NCI-H1417 treated with DMSO at 0.1 percent for 48 hours (cell line): ENCODE measurements at places on chromosomes 6 and 20.

GRCh38 chr6:55870181-55870813 is 5.1 kb downstream of the BMP5 start:
- DNase-seq: no peak

- DNase-seq: no peak
These were observed 12.0 kb upstream of the GTF3C6 start for GRCh38 chr6:110946498-110946897.

DNA sequence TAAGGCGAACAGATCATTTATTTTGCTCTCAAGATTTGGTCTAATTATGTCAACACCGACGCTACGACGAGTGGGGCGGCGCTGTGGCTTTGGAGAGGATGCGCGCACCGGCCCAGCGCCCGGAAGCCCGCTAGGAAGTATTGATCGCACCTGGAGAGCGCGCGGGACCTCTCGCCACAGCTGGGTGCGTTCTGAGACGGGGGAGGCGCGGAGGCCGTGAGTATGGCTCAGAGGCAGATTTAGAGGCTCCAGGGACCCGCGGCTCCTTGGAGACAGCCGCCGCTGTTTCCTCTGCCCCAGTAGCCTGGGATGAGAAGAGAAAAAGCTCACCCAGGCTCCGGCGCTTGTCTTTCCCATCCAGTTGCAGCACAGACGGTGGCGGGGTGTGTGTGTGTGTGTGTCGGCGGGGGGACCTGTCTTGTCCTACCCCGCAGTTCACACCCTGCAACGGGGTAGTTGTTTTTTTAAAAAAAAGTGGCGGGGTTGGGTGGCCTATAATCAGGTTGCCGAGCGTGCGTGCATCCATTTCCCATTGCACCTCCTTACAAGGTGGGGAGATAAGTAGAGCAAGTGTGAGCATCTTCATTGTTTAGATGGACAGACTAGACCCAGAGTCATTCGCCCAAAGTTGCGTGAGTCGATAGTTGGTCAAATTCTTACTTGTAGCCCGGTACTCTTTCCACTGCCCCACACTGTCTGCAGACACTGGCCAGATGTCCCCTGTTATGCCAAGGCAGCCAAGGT is 11.2 kb downstream of the TFAP2D start:
- no peak for DNase-seq

DNA sequence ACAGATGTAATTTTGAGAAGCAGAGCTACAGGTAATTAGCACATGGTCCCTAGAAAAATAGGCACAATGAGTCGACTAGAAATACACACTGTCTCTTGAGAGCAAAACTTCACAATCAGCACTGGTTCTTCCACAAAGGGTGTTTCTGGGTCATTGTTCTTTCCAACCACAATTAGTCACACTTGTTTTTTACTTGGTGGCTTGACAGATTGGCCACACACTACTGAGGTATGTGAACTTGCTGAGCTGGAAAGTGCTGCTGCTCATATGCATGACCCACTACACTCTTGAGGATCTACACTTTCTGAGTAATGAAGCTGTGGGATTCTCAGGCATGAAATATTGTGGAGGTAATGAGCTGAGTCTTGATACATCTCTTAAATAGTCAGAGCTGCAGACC is 347.7 kb downstream of the BCKDHB start:
- DNase-seq: no peak

- no peak for DNase-seq
These were observed 52.1 kb downstream of the SLC2A10 start for GRCh38 chr20:46761566-46761965.

GRCh38 chr6:156601152-156602065 is 175.8 kb upstream of the ARID1B start:
- no peak for DNase-seq

DNA sequence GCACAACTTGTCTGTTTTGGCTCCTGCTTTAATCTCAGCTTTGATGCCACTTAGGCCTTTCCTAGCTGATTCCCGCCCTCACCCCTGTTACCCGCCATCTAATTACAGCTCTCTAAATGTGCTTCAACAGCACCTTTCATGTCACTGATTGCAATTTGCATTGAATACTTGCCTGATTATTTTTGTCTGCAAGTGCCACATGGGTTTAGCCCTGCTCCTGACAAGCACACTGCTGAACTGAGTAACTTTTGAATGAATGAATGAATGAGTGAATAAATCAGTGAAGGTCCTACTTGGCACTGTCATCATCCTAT is 591 bp upstream of the DCBLD1 start:
- no peak for DNase-seq

- DNase-seq: no peak
These were observed 67.4 kb upstream of the BMP2 start for GRCh38 chr20:6699921-6700562.

GRCh38 chr6:17741507-17741906 is 34.8 kb upstream of the NUP153 start:
- no peak for DNase-seq

DNA sequence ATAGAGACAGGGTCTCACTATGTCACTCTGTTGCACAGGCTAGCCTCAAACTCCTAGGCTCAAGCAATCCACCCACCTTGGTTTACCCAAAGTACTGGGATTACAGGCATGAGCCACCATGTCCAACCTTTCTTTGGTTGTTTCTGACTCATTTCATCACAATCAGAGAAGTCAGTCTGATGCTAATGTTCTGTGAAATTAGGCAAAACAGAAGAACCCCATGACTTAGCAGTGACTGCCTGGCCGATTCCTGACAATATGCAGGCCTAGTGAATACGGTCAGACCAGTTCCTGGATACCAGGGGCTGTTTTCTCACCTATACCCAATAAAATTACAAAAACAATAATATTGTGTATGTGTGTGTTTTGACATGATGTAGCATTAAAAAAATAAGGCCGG is 58.8 kb upstream of the BTN3A2 start:
- no peak for DNase-seq

DNA sequence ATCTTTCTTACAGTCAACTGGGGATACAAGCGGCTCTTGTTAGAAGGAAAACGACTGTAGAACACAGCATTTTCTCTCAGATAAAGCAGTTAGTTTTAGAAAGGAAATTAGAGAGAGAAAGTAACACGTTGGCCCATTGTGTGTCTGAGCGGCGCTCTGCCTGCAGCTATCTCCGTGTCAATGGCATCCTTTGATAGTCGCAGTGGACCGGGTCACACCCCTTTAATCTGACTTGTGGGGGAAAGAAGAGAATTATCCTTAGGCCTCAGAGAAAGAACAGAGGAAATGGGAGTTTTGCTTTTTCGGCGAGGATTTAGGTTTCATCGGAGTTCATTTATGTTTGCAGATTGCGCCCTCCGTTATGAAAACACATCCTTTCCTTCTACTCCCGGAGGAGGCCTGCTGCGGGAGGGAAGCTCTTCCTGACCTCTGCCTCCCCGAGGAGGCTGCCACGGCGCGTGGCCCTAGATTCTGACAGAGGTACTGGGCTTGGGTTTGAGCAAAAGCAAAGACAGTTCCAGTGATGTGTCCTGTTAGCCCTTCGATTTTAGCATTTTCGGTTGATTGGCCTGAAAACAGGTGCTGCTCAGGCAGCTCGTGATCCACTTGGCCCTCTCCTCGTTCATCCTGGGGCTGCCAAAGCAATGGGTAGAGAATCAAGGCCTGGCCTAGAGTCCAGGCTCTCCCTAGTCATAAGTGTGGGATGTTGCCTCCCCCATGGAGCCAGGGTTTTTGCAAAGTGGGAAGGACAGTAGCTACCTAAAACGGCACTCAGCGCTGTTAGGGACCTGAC is 74.9 kb downstream of the ZDHHC14 start:
- no peak for DNase-seq

DNA sequence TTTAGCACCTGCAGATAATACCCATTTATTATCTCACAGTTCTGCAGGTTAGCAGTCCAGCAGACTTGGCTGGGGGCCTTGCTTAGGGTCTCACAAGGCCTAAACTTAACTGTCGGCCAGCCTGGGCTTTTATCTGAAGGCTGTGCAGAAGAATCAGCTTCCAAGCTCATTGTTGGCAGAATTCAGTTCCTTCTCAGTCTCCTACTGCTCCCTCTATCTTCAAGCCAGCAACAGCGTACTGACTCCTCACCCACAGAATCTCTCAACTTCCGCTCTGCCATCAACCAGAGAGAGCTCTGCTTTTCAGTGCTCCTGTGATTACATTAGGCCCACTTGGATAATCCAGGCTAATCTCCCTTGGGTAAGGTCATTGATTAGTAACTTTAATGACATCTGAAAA is 30.2 kb upstream of the NHSL1 start:
- no peak for DNase-seq
